ENCODE measurements at places on chromosomes 11 and 22.

DNA sequence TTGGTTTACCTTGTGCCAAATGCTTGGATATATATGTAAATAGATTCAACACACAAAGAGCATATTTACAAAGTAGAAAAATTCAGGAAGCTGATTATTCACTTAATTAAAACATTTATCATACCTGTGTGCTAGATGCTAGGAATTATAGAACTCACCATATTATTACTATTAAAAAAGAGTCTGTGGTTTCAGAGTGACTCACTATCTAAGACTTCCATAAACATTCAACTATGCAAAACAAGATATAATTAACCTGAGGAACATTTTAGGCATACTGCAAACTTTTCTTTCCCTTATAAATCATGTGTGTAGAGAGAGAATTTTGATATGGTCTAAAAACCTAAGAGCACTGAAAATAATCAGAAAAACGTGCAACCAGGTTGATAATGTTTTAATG lies 27.3 kb downstream of the CTSC start:
- no peak for DNase-seq

DNA sequence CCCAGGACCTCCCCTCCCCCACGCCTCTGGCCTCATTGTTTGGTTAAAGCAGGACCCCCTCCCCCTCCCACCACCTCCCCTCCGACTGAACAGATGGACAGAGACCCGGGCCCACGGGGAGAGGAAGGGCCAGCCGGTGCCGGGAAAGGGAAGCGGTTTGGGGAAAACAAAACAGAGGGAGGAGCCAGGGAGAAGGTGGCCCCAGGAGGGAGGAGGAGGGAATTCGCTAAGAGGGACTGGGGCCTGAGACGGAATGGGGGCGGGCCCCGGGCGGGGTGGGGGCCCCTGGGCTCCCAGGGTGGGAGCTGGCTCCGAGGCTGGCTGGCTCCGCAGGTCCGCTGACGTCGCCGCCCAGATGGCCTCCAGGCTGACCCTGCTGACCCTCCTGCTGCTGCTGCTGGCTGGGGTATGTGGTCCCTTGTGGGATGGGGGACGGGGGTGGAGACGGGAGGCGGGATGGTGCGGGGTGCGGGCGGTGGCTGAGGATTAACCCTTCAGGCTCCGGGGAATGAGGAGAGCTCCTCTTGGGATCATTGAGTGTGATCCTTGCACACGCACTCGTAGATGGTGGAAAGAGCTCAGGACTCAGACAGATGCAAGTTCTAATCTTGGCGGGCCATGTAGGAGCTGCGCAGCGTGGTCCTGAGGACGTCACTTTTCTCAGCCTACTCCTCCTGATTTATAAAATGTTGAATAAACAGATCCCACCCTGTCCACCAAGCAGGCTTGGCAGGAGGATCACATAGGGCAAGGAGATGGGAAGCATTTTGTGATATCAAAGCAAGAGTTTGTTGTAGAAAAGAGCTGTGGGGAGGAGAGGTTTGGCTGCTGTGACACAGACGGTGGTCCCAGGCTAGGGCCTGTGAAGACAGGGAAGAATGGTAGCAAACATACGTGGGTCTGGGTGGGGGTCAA lies 688 bp downstream of the SERPING1 start:
- no peak for DNase-seq

GRCh38 chr11:45857961-45858474 lies 10.7 kb downstream of the CRY2 start:
- no peak for DNase-seq

DNA sequence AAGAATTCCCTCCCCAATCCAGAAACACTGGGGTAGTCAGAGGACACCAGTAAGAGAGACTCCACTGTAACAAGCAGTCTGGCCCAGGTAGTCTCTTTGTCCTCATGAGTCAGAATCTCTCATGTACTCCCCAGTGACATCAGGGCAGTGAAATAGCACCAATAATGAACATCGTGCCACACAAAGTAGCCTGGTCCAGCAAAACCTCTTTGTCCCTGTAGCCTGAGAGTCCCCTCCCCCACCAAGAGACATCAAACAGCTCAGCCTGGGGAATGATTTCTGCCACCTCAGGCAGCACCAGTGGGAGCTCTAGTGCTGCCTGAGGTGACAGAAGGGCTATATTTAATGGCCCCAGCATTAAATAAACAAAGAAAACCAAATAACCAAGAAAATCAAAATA lies 88.1 kb downstream of the SBF2 start:
- DNase-seq = no peak

- peak; percentile 85 for DNase-seq
These were observed at the start of gene TESMIN for GRCh38 chr11:68751331-68751856. TSS of gene TESMIN (minus strand) at chr11:68751520. CDS start at chr11:68750660, 860 bp downstream.

DNA sequence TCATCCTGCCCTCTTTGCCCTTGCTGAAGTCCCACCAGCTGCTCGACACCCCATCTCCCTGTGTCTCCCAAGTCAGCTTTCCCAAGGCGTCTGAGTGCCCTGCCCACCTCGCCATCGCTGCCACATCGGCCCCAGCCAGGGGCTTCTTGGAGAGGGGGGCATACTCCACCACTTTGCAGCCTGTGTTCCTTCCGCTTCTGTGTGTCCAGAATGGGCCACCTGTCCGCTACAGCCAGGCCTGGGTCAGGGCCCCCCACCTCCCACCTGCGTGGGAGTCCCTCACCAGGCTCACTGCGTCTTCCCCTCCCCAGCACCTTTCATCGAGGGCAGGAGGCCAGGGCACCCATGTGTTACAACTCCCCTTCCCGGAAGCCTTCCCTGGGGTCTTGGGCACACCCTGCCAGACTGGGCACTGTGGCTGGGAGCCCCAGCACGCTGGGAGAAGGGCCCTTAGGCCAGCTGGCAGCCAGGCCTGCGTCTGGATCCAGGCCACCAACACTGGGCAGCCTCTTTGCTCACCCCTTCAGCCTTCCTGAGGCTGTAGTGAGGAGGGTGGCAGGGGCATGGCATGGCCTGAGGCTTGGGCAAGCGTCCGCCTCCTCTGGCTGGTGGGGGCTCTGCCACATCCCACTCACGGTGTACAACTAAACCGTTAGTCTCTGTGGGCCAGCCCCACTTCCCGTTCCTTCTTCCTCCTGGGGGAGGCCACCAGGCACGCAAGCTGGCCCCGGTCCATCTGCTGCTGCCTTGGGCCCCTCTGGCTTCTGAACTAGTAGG lies 13.4 kb downstream of the CPT1A start:
- no peak for DNase-seq

- DNase-seq = no peak
These were observed 62.1 kb upstream of the ARFGAP3 start for GRCh38 chr22:42919199-42919598.

Measured in stimulated activated CD8-positive, alpha-beta memory T cell treated with anti-CD3 and anti-CD28 coated beads, Interleukin-7, amount 100 ng/mL, for 4 hours (primary cell).